ENCODE measurements at places on chromosomes 3 and 15.

DNA sequence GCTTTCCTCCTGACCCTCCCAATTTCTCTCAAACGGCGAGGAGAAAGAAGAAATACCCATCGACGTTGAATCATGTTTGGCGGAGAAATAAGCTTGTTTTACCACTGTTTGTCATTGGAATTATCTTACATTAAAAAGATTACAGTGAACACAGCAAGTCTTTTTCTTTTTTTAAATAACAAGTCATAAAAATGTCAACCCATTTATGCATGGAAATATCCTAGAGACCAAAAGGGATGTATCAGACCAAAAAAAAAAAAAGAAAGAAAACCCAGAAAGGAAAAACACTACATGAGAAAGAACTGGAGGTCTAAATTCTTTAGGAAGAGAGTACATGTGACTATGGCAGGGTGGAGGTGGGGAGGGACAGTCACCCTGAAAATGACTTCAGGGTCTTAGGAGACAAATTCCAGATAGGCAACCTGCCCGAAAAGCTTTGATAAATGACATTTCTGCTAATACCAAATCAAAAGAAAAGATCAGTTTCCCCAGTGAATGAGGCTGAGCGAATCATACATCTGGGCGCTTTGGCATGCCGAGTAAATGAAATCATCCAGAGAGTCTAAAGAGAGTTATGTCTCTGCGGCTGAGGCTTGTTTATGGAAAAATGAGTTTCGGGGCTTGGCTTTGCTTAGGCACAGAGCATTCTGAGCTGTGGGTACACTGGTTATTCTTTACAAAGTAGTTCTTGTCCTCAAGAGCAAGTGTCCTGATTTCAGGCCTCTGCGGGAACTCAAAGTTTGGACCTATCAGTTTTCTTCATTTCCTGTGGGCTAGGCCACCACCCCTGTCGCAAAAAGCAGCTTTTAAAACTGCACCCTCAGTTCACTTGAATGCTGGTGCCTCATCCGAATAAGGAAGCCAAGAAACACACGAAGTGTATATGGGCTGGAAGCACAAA is 110.1 kb upstream of the TGFBR2 start:
- peak; percentile 76 for DNase-seq

- DNase-seq, result no peak
These were observed 53.6 kb downstream of the CLEC3B start for GRCh38 chr3:45079715-45080114.

- DNase-seq, result no peak
These were observed 274.4 kb downstream of the PLCL2 start for GRCh38 chr3:17158941-17159682.

DNA sequence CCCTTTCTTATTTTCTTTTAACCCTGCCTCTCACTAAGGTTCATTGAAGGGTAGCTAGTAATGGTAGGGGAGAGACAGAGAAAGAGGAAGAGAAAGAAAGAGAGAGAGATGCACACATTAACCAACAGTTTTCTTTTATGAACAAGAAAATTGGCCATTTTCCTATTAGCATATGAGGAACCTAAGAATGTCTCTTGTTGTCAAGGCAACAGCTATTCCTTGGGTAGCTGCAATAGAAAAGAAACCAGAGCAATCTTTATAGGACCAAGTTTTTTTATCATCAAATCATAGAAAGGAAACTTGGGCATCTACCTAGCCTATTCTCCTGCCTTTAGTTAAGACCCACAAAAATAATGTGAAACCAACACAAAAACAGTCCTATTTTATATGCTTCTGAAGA is 15.0 kb upstream of the CCDC39 start:
- no peak for DNase-seq

DNA sequence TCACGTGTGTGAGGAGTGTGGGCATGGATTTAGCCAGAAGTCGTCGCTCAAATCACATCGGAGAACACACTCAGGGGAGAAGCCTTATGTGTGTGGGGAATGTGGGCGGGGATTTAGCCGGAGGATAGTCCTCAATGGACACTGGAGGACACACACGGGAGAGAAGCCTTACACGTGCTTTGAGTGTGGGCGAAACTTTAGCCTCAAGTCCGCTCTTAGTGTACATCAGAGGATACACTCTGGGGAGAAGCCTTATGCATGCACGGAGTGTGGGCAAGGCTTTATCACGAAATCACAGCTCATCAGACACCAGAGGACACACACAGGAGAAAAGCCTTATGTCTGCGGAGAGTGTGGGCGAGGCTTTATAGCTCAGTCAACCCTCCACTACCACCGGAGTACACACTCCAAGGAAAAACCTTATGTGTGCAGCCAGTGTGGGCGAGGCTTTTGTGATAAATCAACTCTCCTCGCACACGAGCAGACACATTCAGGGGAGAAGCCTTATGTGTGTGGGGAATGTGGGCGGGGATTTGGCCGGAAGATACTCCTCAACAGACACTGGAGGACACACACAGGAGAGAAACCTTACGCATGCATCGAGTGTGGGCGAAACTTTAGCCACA is 28.1 kb downstream of the ZNF589 start:
- DNase-seq, result no peak

DNA sequence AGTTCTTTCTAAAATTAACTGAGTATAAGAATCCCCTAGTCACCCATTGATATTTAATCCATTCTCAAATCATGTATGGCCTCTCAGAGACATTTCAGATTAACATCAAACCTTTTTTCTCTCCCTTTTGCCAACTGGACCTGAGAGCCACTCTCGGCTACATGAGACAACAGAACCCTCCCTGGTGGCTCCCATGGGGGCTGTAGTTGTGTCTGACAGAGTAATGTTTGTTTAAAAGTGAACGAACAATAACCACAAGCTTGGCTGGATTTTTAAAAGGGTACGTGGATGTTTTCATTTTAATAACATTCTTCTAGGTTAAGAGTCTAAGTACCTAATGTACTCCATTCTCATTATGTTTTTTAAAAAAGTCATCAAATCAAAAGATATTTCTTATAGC is 37.1 kb downstream of the P3H2 start:
- DNase-seq, result no peak

GRCh38 chr15:81227716-81228115 is 31.0 kb downstream of the IL16 start:
- DNase-seq, result no peak

- DNase-seq, result no peak
These were observed 67.8 kb upstream of the ICE2 start for GRCh38 chr15:60546744-60547143.

DNA sequence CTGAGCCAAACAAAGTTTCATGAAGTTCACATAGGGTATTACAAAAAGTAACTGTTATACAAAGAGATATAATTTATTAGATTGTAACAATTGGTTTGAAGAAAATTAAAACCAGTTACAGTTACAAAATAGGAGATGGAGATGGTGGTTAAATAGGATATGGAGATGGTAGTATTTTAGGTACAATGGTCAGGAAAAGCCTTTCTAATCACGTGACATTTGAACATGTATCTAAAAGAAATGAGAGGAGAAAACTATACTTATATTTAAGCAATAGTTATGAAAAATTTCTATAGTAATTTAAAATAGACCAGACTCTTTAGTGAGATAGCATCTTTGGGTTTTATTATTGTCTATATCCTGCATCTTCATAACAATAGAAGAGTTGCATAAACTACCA is 312.9 kb downstream of the RBMS3 start:
- no peak for DNase-seq
